AG09309 (cell line): ENCODE measurements at places on chromosomes 1 and 21.

GRCh38 chr1:51009381-51009780 is 39.3 kb downstream of the CDKN2C start:
- no peak for DNase-seq

GRCh38 chr1:3061566-3061965 is 7.4 kb upstream of the PRDM16 start:
- DNase-seq = no peak

- DNase-seq = no peak
Observed at GRCh38 chr1:55257958-55258357, 42.8 kb upstream of the USP24 start.

GRCh38 chr1:226814751-226815537 is 55.5 kb upstream of the PSEN2 start:
- peak; percentile 48 for DNase-seq

DNA sequence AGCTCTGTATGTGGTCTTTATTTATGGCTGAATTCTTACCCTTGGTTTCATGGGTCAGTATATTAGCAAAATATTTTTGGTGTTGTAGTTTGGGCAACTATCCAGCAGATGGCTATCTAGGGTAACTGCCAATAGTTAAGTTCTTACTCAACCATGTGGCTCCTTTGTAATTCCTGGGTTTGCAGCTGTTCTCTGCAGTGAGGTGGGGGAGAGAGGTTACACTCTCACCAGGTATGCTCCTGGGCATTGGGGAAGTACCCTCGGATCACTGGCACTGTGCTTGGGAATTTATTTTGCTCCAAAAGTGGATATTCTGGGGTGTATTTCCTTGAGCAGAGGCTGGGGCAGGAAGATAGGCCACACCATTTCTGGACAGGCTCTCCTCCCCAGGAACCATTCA is 436.7 kb upstream of the TMPRSS15 start:
- no peak for DNase-seq

DNA sequence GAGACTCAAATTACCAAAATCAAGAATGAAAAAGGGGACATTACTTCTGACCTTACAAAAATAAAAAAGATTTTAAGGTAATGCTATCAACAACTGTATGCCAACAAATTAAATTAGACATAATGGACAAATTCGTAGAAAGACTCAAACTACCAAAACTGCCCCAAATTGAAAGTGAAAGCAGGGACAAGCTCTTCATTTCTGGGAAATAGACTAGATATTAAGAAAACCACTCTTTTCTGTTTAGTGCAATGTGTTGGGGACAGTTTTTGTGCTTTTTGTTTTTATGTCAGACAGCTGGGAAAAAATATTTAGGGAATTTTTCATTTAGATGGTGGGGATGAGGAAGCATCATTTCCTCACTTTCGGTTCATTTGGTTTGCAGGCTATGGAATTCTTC is 4.9 kb upstream of the GBP1 start:
- no peak for DNase-seq

GRCh38 chr1:81032973-81033425 is 767.7 kb upstream of the ADGRL2 start:
- DNase-seq = no peak

DNA sequence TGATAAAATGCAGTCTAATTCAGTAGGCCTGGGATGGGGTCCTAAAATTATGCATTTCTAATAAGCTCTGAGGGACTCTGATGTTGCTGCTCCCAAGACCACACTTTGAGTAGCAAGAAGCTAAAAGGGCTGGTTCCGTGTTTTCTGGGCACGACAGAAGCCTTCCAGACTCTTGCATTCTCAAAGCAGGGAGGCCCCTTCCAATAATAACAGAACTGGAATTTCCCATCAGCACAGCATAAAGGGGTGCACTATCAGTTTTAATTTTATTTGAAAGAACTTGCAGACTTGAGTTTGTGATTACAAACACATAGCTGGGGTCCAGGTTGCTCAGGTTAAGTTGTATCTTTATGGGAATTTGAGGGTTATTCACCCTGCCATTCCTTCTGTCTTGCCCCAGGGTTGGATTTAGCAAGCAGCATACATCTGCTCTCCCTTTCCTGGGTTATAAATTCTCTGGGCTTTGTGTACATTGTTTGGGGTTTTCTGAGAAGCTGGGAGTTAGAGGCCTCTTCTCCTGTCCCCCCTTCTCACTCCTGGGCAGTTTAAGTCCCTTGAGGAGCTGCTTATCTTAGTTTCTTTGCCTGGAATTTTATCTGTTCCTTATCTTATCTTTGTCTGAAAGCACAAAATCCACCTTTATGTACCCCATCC is 94.2 kb upstream of the SLC2A1 start:
- DNase-seq = no peak
